Upper lobe of left lung (tissue), 6 donors: ENCODE measurements at places on chromosomes 7 and 10.

- no peaks in the 10 kb centered on the region for H3K36me3 ChIP-seq
- H3K27ac ChIP-seq, result no peak overlapping the region
- no peak for DNase-seq
- H3K27me3 ChIP-seq, result no peaks in the 10 kb centered on the region
- no peak overlapping the region for H3K4me3 ChIP-seq
Observed at GRCh38 chr10:108521827-108522492, 1357.5 kb upstream of the SORCS1 start.

DNA sequence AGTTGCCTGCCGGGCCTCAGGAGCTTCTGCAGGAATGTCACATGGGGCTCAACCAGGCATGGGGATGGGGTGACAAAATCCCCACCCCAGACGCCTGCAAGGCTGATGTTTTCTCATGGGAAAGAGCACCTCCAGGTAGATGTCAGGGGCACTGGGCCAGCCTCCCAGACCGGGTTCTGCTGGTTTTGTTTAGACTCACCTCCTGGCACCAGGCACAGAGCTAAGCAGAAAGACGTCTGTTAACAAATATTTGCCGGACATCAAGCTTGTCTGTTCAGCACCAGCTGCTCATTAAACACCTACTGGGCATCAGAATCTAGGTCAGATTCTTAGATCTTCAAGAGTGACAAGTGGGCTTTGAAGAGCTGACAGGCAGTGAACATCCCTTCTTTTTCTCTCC lies 34.9 kb upstream of the TCERG1L start:
- H3K4me3 ChIP-seq, result no peak overlapping the region
- H3K27me3 ChIP-seq, result no peaks in the 10 kb centered on the region
- H3K36me3 ChIP-seq, result no peaks in the 10 kb centered on the region
- no peak for DNase-seq
- no peak overlapping the region for H3K27ac ChIP-seq

GRCh38 chr7:27714831-27715444 lies 25.0 kb upstream of the TAX1BP1 start:
- no peak for DNase-seq
- no peaks in the 10 kb centered on the region for H3K27me3 ChIP-seq
- H3K4me3 ChIP-seq, result no peak overlapping the region
- H3K36me3 ChIP-seq, result no peaks in the 10 kb centered on the region
- no peak overlapping the region for H3K27ac ChIP-seq
- no peaks in the 10 kb centered on the region for H3K4me1 ChIP-seq

GRCh38 chr10:63480237-63480636 lies 14.5 kb upstream of the JMJD1C start:
- H3K36me3 ChIP-seq, result no peaks in the 10 kb centered on the region
- no peak overlapping the region for H3K27ac ChIP-seq
- peaks cover 23% of the 10 kb centered on the region for H3K4me1 ChIP-seq
- no peaks in the 10 kb centered on the region for H3K27me3 ChIP-seq
- DNase-seq, result no peak
- H3K4me3 ChIP-seq, result no peak overlapping the region

- DNase-seq, result no peak
- no peaks in the 10 kb centered on the region for H3K4me1 ChIP-seq
- no peaks in the 10 kb centered on the region for H3K36me3 ChIP-seq
- no peak overlapping the region for H3K27ac ChIP-seq
Observed at GRCh38 chr10:1309617-1310270, 253.6 kb downstream of the WDR37 start.
